ENCODE measurements at places on chromosomes 5 and 9. TPM values are rescaled to one million over a fixed set of nuclear protein-coding genes. Genes with fewer than 3 reads are reported as not detected.

DNA sequence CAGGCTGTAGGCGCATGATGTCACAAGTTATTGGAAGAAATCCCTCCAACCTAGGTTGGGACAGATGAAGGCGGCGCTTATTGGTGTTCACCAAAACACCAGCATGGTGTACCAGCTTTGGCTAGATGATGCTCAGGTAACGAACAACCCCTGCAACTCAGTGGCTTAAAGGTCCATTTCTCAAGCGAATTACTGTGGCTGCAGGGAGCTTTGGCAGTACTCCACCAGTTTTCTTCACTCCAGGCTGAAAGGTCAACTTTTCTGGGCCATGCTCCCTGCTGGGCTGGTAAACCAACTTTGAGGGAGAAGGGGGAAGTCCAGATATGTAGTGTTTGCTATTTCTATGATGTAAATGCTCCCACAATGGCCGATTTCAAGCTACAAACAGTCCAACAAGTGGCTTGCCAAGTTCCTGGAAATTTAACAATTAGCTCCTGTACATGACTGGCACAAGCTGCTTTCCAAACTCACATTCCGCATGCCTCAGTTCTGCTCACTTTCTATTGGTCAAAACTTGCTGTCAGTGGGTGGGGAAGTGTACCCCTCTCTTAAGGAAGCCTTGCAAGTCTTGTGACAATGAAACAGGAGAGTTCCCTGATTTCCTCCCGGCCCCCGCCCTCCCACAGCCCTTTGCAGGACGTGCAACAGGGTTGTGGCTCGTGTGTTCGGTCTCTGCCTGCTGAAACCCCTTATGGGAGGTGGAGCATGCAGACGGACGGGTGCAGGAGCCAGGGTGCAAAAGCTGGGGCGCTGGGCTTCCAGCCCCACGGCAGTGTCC, 588 bp upstream of the ZBED3 start:
- no peak for DNase-seq

The GZMA gene
- total RNA-seq: 2.0 TPM

DNA sequence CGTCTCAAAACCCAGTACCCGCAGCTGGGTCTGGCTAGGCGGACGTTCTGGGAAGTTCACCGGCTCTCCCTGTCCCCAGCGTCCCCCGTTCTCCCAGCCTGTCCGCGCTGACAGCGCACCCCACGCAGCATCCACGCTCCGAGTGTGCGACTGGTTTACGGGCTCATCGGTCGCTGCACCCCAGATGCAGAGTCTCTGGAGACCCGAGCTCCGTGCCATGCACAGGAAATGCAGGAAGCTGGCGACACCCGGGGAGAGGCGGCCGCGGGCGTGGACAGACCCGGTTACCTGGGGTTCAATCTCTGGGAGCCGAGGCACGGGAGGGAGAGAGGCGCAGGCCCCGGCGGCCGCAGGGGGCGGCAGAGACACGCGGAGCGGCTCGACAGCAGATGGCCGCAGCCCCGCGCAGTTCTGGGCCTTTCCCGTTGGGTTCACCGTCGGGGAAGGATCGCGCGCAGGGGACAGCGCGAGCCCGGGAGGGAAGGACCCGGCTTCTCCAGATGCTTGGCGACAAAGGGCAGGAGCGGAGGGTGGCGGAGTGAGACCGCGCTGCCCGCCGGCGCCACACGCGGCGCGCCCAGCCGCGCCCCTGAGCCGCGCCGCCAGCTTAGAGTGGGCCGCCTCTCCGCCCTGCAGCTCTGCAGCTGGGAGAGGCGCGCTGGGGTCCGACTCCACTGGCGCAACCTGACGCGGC, 558 bp downstream of the SHROOM1 start:
- no peak for DNase-seq

- no peak for DNase-seq
Observed at GRCh38 chr5:143121135-143121475, 282.4 kb downstream of the NR3C1 start.

DNA sequence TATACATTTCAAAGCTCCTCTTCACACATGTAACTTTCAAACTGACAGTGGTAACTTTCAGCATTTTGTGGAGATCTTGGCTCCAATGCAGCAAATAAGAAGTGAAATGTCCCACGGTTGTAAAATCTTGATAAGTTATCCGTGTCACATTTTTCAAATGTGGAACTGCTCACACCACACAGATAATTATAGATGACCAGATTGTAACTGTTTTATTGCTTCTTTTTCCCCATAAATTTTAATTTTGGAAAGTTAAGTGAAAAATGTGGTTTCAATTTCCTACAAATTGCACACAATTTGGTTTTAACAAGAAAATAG, 347.1 kb downstream of the EBF1 start:
- no peak for DNase-seq

DNA sequence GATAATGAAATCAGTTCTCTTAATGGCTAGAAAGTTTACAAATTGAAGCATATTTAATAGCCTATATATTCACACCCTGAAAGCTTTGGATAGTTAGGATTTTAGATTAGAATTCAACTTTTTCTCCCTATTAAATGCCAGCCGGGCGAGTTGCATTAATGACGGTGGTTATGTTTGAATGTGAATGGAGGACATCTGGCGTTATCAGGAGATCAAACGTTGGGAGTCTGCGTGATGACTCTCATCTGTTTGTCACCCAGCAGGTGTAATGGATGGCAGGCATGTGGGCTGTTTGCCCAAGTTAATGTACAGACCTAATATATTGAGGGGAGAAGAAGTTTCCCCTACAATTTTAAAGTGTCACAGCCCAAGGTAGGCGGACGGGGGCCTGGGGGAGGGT, 1227.7 kb upstream of the WWC1 start:
- DNase-seq: no peak

The PRKAA1 gene
- 32.0 TPM for total RNA-seq

DNA sequence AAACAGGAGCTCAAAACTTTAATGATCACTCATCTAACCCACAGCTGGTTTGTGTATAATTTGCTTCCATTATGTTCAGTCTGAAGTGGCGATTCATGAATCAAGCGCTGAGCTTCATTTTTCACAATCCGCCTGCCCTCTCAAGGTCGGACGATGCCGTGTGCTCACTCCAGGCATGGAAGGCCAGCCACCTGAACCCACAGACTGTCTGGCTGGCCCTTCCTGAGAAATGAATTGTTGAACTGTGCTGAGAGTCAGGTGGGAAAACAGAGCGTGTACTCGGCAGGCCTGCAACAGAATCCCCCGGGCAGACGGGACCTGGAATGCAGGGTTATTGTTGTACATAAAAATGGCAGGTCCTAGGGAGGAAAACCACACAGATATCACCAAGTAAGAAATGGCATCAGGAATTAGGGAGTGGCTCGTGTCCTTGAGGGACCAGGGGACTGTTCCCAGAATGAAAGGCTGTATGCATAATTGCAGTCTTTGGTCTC, 375.7 kb downstream of the IRX2 start:
- no peak for DNase-seq

DNA sequence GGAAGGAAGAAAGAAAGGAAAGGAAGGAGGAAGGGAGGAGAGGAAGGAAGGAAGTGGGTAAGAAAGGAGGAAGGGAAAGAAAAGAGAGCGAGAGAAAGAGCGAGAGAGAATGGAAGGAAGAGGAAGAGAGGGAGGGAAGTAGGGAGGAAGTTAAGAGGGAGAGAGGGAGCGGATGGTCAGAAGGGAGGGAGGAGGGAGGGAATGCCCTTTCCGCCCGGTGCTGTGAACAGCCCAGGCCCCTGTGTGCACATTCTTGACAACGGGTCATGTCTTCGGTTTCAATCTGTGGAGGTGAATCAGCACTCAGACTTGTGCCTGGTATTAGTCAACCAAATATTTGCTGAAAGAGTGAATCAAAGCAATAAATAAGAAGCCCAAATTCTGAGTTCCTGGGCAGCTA, 39.2 kb downstream of the PRUNE2 start:
- DNase-seq: no peak

- DNase-seq: peak; percentile 58
Observed at GRCh38 chr5:177592010-177592834, at the start of gene TMED9. TSS of gene TMED9 (plus strand) at chr5:177592203. CDS start at chr5:177592215, 12 bp downstream.

- DNase-seq: no peak
Observed at GRCh38 chr5:159730285-159730684, 186.0 kb upstream of the ADRA1B start.

The FAM78A gene
- total RNA-seq: 2.9 TPM

DNA sequence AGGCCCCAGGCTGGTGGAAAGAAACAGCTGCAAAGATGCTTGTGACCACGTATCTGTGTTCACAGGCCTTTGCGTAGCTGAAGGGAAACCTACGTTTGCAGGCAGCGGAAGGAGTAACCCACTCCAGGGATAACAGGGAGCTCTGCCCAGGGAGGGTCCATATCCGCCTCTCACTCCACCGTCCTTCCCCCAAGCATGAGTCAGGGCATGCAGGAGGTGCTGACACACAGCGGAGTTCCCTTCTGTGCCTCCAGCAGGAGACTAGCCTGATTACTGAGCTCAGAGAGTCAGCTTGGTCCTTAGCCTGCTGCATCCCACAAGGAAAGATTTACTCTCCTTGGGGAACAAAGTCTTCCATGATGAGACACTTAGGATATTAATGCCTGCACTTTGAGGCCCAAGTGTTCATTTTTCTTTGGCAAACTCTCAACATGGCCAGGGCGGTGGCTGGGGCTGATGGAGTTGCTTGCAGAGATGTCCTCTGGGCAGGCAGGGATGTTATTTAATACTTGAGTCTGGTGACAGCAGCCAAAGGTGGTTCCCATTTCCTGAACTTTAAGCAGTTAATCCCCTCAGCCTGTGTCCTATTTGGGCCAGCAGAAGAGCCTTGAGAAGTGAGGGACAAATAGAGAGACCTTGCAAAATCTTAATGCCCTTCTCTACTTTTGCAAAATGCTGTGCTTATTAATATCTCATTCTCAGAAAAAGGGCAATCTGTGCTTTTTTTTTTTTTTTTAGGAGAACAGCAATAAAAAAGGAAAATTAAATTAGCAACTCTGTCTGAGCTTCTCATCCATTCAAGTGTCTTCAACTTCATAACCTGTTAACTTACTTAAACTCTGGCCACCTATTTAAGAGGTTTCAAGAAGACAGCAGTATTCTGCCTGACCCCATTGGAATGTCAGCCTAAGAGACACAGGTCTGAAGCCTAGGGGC, 222.1 kb downstream of the HSPA4 start:
- no peak for DNase-seq

DNA sequence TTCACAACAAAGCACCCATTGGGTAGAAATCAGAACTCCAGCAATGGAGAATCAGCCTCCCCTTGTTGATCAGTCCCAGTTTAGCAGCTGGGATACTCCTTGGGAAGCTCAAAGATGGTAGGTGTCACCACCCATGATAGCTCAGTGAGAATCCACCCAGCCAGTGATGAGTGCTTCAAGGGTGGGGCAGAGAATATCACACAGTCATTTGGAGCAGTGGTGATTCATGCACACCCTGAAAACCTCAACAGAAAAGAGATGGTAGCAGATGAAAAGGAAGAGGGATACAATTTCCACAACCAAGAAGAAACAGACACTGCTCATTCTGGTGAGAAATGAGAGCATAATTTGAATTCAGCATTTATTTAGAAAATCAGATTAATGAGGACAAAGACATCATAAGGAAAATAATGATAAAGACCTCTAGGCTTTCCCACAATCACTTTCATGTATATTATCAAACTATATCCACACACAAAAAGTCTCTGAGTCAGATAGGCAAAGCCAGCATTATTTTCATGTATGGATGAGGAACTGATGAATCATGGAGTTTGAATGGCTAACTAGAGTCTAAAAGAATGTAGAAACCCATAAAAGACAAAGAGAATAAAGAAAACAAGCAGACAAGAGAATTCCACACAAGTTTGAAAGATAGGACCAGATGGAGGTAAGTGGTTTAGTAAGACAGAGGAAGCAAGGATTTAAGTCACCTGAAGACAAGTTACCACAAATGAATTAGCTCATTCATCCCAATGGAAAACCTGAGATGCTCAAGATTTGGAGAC, 82.9 kb downstream of the FEM1C start:
- no peak for DNase-seq

The FIBCD1 gene
- not detected for total RNA-seq

- DNase-seq: no peak
Observed at GRCh38 chr5:148595697-148596096, 58.6 kb downstream of the HTR4 start.

The PPP3R2 gene
- total RNA-seq: not detected
